ENCODE measurements at places on chromosomes 4 and X.

DNA sequence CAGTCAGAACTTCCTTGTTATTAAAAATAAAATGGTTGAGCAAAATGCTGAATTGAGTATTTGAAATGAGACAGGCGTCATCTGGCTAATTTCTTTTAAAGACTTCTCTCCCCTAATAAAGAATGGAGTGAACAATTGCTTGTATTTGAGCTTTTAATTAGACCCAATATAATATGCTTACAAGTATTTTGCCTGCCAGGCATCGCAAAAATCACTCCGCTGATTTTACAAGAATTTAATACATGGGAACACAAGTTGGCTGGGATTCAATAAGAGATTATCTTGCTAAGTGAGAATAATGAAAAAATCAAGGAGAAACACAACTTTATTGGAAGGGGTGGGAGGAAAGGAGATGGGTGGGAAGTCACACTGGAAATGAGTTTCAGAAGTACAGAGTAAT is 52.3 kb downstream of the KLF3 start:
- DNase-seq, result no peak

GRCh38 chr4:158450741-158451140 is 70.9 kb upstream of the RXFP1 start:
- DNase-seq, result no peak

- no peak for DNase-seq
Measured at GRCh38 chr4:7243609-7244330, 51.4 kb downstream of the SORCS2 start.

GRCh38 chr4:156635051-156635450 is 336.5 kb downstream of the PDGFC start:
- no peak for DNase-seq

GRCh38 chr4:142373610-142374009 is 472.5 kb downstream of the INPP4B start:
- no peak for DNase-seq

Data from CD8-positive, alpha-beta T cell (primary cell).